ENCODE measurements at places on chromosomes 7 and 10. TPM values are rescaled to one million over a fixed set of nuclear protein-coding genes. Genes with fewer than 3 reads are reported as not detected.

GRCh38 chr7:39280337-39280736 lies 285.9 kb upstream of the YAE1 start:
- H3K36me3 ChIP-seq = no peaks in the 10 kb centered on the region
- DNase-seq = no peak
- H3K4me3 ChIP-seq = no peak overlapping the region
- H3K27me3 ChIP-seq = no peaks in the 10 kb centered on the region

- no peak overlapping the region for H3K27ac ChIP-seq
- DNase-seq = no peak
Observed at GRCh38 chr10:66828957-66829356, 96.9 kb upstream of the LRRTM3 start.

DNA sequence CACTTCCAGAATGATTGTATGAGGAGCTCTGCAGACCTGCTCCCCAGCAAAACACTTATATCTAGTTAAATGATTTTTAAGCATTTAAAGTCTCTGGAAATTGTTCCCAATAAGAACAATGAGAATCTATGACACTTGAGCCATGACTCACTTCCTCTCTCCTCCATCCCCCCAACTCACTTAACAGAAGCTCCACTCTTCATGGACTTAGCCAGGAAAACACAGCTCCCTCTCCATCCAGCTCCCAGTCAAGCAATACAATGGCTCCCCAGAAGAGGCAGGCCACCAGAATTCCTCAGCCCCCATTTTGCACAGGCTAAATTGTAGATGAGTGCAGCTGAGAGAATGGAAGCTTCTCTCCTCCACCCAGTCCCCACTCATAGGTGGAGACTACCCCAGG lies 27.0 kb downstream of the AOC1 start:
- no peaks in the 10 kb centered on the region for H3K36me3 ChIP-seq
- no peak for DNase-seq
- H3K4me3 ChIP-seq = no peak overlapping the region

DNA sequence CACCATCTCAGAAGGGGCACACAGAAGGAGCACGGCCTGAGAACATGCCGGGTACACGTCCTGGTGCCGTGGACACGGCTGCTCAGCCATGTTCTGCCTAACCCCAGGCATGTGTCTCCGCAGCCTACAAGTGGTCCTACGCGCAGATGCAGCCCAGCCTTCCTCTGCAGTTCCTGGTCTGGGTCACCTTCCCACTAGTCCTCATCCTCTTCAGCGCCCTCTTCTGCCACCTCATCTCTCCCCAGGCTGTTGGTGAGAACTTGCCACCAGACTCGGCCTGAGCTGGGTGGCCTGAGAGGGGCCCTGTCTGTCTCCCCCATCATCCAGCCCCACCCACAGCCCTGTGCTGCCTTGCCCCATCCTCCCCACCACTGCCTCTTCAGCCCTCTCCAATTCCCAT lies 5.3 kb downstream of the CLCN1 start:
- no peaks in the 10 kb centered on the region for H3K4me1 ChIP-seq
- no peaks in the 10 kb centered on the region for H3K27me3 ChIP-seq
- no peak for DNase-seq
- H3K27ac ChIP-seq = no peak overlapping the region

DNA sequence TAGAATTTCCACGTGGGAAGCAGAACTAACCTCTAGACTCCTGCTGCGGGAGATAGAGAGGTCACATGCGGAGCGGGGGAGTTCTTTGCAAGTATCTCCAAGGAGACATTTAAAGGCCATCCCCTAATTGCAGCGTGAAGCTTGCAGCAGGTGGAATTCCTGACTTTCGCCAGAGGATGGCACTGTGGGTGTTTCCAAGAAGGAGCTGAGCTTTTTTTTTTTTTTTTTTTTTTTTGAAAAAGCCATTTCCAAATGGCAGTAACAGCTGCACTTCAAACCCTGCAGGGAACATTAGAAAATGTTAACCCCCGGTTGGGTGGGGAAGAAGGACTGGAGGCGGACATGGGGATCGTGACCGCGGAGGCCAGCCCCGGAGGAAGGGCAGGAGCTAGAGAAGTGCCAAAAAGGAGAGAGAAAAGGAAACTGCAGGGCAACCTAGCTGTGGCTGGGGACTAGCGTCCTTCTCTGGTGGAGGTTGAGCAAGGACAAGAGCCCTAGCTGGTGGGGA lies 487.7 kb downstream of the TYW1 start:
- no peaks in the 10 kb centered on the region for H3K4me1 ChIP-seq
- H3K27ac ChIP-seq = no peak overlapping the region
- no peak overlapping the region for H3K4me3 ChIP-seq
- no peaks in the 10 kb centered on the region for H3K36me3 ChIP-seq
- DNase-seq = peak; percentile 53

Gene KCNH2
- 2.4 TPM for total RNA-seq
